PC-3 (cell line): ENCODE measurements at places on chromosomes 5 and 9. TPM values are rescaled to one million over a fixed set of nuclear protein-coding genes. Genes with fewer than 3 reads are reported as not detected.

Gene KDM3B
- total RNA-seq: 21.7 and 25.6 TPM in 2 replicates

Gene IL5
- not detected in 2 replicates for total RNA-seq

- H3K27me3 ChIP-seq: no peaks in the 10 kb centered on the region
- no peak overlapping the region for H3K4me3 ChIP-seq
Observed at GRCh38 chr5:67659288-67659687, 462.7 kb upstream of the CD180 start.

DNA sequence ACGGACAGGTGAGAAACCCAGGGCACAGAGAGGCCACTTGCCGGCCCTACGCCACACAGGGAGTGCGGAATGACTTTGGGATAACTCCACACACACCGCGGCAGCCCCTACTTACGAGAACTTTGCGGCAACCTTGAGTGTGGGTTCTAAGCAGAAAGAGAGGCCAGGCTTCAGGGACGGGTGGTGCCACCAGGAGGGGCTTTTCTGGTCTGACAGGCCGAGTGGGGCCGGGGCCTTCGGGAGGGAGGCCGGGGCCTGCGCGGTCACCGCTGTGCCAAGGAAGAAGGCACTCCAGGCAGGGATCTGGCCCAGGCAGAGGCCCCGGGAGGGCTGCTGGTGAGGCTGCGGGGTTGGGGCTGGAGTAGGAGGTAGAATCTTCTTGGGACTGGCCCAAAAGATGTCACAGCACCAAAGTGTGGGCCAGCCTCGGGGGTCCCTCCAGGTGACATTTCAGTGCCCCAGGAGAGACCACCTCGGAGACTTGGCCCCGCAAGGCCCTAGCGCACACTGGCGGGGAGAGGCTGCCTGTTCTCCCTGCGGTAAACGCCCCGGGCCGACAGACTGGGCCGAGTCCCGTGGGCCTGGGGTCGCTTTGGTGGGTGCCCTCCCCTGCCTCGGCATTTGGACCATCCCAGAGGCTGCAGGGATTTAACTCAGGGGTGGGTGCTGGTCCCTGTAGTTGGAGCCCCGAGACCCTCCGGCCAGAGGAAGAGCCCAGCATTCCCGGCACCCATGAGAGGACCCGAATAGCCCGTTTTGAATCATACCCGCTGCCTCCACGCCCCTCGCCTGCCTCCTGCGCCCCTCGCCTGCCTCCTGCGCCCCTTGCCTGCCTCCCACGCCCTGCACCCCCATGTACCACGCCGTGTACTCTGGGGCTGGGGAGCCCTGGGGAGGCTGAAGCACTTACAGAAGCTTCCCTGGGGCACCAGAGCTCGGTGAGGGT, 9.0 kb upstream of the RNU6ATAC start:
- no peak overlapping the region for H3K4me3 ChIP-seq
- H3K27ac ChIP-seq: no peak overlapping the region
- peaks cover 6% of the 10 kb centered on the region for H3K27me3 ChIP-seq
- H3K4me1 ChIP-seq: no peaks in the 10 kb centered on the region; the same call in 1 of the 2 replicates
- no peaks in the 10 kb centered on the region for H3K36me3 ChIP-seq
- DNase-seq: no peak

DNA sequence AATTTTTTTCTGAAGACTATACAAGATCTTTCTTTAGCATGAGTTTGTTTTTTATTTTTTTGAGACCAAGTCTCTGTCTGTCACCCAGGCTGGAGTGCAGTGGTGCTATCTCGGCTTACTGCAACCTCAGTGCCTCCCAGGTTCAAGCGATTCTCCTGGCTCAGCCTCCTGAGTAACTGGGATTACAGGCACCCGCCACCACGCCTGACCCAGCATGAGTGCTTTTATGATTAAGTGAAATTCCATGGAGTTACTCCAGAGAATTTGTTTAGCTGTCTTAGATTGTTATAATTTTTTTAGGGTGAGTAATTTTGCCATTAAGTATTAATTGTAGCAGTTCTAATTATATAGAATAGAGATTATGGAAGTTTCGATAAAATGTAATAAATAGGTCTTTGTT, 14.3 kb downstream of the YTHDC2 start:
- no peak overlapping the region for H3K27ac ChIP-seq
- no peak overlapping the region for H3K4me3 ChIP-seq
- H3K36me3 ChIP-seq: peaks cover under 1% of the 10 kb centered on the region; the same call in 1 of the 2 replicates
- no peak for DNase-seq
- no peaks in the 10 kb centered on the region for H3K4me1 ChIP-seq
